Stimulated activated CD4-positive, alpha-beta T cell treated with anti-CD3 and anti-CD28 coated beads, Interleukin-2, amount 100 ng/mL, for 48 hours (primary cell): ENCODE measurements at places on chromosomes 7 and 10.

DNA sequence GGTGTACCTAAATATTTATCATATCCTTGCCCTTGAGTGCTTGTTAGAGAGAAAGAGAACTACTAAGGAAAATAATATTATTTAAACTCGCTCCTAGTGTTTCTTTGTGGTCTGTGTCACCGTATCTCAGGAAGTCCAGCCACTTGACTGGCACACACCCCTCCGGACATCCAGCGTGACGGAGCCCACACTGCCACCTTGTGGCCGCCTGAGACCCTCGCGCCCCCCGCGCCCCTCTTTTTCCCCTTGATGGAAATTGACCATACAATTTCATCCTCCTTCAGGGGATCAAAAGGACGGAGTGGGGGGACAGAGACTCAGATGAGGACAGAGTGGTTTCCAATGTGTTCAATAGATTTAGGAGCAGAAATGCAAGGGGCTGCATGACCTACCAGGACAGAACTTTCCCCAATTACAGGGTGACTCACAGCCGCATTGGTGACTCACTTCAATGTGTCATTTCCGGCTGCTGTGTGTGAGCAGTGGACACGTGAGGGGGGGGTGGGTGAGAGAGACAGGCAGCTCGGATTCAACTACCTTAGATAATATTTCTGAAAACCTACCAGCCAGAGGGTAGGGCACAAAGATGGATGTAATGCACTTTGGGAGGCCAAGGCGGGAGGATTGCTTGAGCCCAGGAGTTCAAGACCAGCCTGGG lies 11.4 kb downstream of the SERPINE1 start:
- peak; percentile 77 for DNase-seq

GRCh38 chr7:1298931-1299885 lies 66.5 kb downstream of the UNCX start:
- DNase-seq = no peak

DNA sequence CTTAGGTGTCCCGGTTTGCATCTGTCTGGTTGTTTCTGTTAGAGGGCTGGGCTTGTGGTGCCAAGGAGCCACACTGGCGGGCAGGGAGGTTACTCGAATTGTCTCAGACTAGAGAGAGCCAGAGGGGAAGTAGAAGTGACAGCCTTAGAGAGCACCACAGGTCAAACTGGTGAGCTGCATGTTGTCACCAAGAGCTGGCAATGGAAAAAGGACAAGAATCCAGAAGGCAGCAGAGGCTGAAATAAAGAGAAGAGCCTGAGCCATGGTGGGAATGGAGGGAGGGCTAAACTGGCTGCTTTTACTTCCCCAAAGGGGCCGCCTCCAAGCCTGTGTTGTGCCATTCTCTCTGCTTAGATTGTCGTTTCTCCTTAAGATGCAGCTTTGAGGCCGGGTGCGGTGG lies 31.1 kb upstream of the RHBDD2 start:
- DNase-seq = no peak

GRCh38 chr10:71266918-71267442 lies 52.1 kb upstream of the SLC29A3 start:
- no peak for DNase-seq

GRCh38 chr7:154860621-154861375 lies 142.1 kb downstream of the PAXIP1 start:
- DNase-seq = no peak

- DNase-seq = no peak
These were observed 3.9 kb downstream of the MTERF1 start for GRCh38 chr7:91876391-91877133.

GRCh38 chr10:107894516-107894915 lies 730.0 kb upstream of the SORCS1 start:
- DNase-seq = no peak

DNA sequence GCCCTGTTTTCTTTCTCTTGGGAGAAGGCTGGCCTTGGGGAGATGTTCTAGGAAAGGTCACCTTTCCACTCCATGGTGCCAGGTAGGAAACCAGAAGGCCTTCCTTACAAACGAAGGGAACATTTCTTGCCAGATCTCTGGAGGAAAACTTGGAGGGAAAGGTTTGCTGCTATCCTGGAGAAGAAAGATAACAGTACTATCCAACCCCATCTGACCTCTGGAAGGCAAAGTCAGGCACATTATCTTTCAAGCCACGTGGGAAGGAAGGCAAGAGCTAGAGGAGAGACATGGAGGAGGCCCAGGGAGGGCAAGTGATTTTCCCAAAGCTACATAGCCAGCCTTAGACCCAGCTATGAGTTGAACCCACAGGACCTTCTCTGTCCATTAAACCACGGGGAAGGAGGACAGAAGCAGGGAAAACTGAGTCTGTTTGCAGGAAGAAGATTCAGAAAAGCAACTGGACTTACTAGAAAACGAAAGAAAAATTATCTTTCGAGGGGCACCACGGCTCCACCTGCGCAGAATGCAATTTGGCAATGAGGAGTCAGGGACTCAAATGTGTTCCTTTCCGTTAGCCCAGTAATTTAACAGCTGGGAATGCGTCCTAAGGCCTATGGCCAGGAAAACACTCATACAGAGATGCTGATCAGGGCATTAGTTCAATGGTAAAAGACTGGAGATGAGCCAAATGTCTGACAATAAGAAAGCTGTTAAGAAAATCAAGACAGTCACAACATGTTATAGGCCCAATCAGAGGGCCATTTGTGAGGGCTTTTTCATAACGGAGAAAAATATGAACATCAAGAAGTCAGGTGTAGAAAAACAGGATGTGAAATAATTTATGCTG lies 32.0 kb upstream of the PSAP start:
- no peak for DNase-seq

- no peak for DNase-seq
These were observed 65.5 kb downstream of the GRB10 start for GRCh38 chr7:50717181-50717580.

DNA sequence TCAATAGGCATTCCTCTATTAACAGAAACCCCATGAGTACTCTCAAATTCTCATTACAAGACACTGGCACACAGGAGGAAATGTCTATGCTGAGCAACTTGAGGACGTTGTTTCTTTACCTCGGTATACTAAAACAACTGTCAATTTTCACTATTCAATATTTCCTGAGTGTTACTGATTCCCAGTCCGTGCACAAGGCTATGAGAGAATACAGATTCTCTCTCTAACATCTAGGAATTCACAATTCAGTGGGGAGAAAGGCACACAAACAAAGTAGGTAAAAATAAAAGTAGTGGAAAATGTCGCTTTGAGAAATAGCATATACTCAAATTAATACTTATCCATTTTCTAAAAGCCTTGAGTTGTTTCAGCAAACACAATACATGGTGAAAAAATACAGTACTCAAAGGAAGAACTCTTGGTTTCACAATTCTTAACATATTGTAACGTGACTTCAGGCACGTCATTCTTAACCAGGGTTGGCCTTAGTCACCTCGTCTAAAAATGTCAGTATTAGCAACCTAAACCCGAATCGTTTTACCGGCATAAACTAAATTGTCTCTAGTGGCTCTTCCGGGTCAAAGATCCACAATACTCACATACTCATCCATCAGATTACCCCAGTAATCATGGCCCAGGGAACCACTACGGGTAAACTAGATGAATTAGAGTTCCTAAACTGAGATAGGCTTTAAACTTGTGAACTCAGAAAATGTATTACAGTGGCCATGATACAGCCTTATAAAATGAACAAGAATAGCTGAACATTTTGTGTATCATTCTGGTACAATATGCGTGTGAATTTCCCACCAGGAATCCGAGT lies 1.5 kb downstream of the IPMK start:
- DNase-seq = no peak

GRCh38 chr7:17166824-17167379 lies 131.6 kb upstream of the AHR start:
- no peak for DNase-seq

DNA sequence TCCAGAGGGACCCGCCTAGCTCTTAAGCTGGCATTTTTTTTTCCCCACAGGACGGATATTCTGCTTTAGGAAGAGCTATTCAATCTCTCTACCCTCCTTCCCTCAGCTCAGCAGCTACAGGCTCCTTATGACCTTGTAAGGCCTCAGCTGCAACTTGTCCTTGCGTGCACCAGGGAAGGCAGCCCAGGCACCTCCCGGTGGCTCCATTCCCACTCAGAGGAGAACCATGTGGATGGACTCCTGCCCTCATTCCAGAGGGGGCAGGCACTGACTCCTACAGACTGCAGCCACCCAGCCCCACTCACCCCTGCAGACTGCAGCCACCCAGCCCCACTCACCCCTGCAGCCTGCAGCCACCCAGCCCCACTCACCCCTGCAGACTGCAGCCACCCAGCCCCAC lies 73.7 kb downstream of the ITIH5 start:
- DNase-seq = no peak

- DNase-seq = no peak
These were observed 33.1 kb downstream of the MYL10 start for GRCh38 chr7:101595766-101596537.

- no peak for DNase-seq
These were observed 37.7 kb upstream of the CXCL12 start for GRCh38 chr10:44422570-44423101.

DNA sequence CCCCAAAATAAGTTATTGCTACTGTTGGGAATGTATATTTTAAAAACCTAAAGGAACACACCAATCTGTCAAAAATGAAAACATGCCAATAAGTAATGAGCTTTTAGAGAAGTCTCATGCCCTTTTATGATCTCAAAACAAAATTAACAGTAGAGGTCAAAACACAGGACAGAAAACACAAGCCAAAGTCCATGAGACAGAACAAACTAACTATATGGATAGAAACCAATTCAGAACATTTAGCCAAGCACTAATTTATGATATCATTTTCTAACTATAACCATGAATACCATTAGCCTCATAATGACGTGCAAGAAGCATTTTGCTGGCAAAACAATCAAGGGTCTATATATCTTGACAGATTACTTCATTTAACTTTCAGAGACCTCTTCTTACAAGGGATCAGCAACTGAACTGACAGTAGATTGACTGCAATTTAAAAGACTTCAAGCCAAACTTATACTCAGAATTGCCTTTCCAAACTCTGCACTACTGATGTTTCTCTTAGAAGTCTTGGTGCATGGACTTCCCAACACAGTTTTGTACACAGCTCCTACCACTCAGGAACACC lies 200.9 kb downstream of the DOCK4 start:
- DNase-seq = no peak

GRCh38 chr7:135246191-135246825 lies 12.7 kb downstream of the STRA8 start:
- no peak for DNase-seq

DNA sequence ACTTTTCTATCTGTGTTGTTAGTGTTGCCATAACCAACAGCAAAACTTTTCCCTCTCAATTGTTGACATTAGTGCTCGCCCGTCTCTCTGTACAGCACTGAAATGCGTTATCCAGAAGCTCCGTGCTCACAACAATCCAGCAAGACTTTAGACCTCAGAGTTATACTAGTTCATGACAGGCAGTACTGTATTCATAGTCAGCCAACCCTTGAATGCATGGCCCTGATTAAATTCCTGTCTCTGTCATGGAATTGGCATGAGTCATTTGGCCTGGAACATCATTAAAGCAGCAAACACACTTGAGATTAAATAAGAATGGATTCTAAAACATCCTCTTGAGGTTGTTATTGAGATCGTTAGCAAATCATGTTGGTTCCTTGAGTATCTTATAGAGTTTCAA lies 405.5 kb upstream of the C7orf33 start:
- no peak for DNase-seq

- DNase-seq = no peak
These were observed 101.9 kb upstream of the ARHGAP21 start for GRCh38 chr10:24825551-24825950.

- DNase-seq = no peak
These were observed 179.0 kb downstream of the DIP2C start for GRCh38 chr10:510415-510881.

GRCh38 chr7:110507832-110508231 lies 583.1 kb upstream of the LRRN3 start:
- DNase-seq = no peak

- DNase-seq = no peak
These were observed 22.7 kb downstream of the INPP5A start for GRCh38 chr10:132560241-132560731.

DNA sequence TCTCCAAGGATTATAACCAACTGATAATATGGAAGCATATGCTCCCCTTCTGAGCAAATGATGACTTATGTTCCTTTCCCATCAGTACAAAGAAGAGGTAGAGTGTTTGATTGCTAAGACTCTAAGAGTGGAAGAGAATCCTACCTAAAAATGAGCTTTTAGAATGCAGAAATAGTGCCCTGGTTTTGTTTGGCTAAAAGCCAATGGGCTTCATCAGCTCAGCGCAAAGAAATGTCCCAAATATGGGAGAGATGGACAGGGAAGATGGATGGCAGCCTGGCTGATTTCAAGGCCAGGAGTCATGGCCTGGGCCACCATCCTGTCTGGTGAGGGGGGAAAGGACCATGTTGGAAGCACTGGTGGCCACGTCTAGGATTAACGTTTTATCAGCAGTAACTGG lies 60.2 kb downstream of the GPR26 start:
- DNase-seq = no peak

GRCh38 chr10:132707121-132707775 lies 78.7 kb downstream of the NKX6-2 start:
- DNase-seq = no peak

DNA sequence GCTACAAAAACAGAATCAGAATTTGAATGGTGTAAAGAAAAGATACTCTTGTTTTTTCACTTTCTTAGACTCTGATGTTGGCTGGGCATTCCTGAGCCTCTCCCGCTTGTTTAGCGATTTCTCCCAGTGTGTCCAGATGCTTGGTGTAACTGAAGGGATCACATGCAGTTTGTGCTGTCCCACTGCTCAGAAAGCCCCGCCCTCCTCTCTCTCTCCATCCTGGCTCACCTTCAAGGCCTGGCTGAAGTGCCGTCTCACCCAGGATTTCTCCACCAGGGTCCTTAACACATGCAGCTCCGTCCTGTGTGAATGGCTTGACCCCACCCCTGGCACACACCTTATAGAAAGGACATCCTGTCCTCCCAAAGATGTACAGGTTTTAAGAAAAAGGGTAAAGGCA lies 437.1 kb downstream of the LRMDA start:
- DNase-seq = no peak

GRCh38 chr10:52488606-52489485 lies 174.8 kb downstream of the DKK1 start:
- no peak for DNase-seq

DNA sequence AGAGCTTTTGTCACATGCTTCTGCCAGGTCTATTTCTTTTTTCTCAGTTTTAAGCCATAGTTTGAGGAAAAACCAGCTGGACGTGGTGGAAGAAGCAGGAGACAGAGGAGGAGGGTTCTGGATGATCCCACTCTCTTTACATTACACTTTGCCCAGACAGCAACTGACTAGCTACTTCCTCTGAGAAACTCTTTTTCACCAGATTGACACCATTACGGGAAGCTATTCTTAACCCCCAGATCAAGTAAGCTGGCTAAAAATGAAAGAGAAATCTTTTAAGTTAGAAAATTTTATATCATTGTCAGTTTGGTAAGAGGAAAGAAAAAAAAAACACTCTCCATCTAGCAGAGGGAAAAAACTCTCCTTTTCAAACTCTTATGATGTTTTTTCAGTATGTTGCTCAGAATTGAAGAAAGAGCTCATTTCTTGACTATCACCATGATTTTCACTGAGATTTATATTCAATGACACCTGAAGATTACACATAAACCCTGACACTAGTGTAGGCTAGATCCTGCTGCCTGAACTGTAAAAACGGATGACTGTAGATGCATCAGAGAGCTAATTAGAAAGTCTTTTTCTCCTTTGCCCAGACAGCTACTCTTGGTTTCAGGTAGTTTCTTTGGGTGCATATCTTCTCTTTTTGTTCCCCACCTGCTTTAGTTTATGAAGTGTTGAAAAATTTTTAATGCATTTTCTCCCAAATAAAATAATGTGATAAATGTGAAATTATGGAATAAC lies 203.1 kb downstream of the TFEC start:
- DNase-seq = no peak

- DNase-seq = no peak
These were observed 52.8 kb downstream of the COBL start for GRCh38 chr7:51263631-51264484.
